ENCODE measurements at places on chromosomes 5 and 9. TPM values are rescaled to one million over a fixed set of nuclear protein-coding genes. Genes with fewer than 3 reads are reported as not detected.
A peak's percentile ranks its signal among the peaks of the same experiment; 100 is the strongest.

The PCDHA1 gene
- not detected for total RNA-seq

- no peak overlapping the region for H3K27ac ChIP-seq
- no peaks in the 10 kb centered on the region for H3K27me3 ChIP-seq
- no peaks in the 10 kb centered on the region for H3K36me3 ChIP-seq
Observed at GRCh38 chr9:116304761-116305160, 151.2 kb downstream of the PAPPA start.

- no peak for DNase-seq
- no peaks in the 10 kb centered on the region for H3K27me3 ChIP-seq
- no peaks in the 10 kb centered on the region for H3K36me3 ChIP-seq
- H3K4me1 ChIP-seq: no peaks in the 10 kb centered on the region
- H3K4me3 ChIP-seq: no peak overlapping the region
Observed at GRCh38 chr9:36559036-36559695, 13.5 kb upstream of the MELK start.

DNA sequence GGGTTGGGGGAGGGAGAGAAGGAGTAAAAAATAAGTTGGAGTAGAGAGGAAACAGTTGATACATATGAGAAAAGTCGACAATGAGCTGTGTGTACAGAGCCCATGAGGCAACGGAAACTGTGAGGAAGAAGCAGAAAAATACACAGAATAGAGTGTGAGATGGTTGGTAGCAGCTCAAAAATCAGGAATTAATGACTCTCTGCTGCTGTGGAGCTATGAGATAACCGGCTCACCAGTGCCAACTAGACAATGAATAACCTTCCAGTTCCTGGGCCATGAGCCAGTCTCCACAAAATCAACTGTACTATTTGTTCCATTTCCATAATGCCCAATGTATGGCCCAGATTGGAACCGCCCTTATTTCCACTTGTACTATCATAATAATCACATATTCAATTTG, 53.1 kb upstream of the NREP start:
- H3K36me3 ChIP-seq: no peaks in the 10 kb centered on the region
- H3K4me1 ChIP-seq: no peaks in the 10 kb centered on the region
- no peaks in the 10 kb centered on the region for H3K27me3 ChIP-seq
- no peak for DNase-seq
- H3K27ac ChIP-seq: no peak overlapping the region

The FOXD4L6 gene
- not detected for total RNA-seq

The EFCAB9 gene
- not detected for total RNA-seq

The CXXC5 gene
- 29.5 TPM for total RNA-seq

DNA sequence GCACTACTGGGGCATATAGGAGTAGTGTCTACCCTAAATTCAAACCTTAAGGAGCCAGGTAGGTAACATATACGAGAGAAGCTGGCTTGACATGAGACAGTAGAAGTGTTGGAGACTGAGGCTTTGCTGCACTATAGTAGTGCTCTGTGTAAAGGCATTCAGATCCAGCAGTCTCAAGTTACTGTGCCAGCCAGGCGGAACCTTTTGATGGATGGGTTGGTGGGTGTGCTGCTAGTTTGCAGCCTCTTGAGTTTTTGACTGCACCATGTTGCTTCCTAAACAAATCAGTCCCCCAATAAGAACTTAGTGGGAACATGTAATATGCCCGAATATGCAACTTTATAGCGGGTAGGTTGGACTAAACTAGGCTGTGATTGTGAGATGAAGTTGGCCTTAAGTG, 1.5 kb downstream of the CLTA start:
- peak overlapping the region; percentile 91 for H3K27ac ChIP-seq
- H3K4me1 ChIP-seq: peaks cover 47% of the 10 kb centered on the region
- no peak overlapping the region for H3K4me3 ChIP-seq

- no peak overlapping the region for H3K27ac ChIP-seq
- no peaks in the 10 kb centered on the region for H3K36me3 ChIP-seq
- H3K4me1 ChIP-seq: no peaks in the 10 kb centered on the region
- no peak for DNase-seq
Observed at GRCh38 chr9:112552229-112553056, 65.8 kb downstream of the KIAA1958 start.

- H3K27me3 ChIP-seq: no peaks in the 10 kb centered on the region
- DNase-seq: no peak
- no peaks in the 10 kb centered on the region for H3K4me1 ChIP-seq
Observed at GRCh38 chr5:125316391-125316790, 570.0 kb upstream of the ZNF608 start.

- H3K4me3 ChIP-seq: no peak overlapping the region
- peaks cover 30% of the 10 kb centered on the region for H3K4me1 ChIP-seq
- H3K36me3 ChIP-seq: peaks cover 56% of the 10 kb centered on the region
- no peak overlapping the region for H3K27ac ChIP-seq
- no peak for DNase-seq
- no peaks in the 10 kb centered on the region for H3K27me3 ChIP-seq
Observed at GRCh38 chr9:136441681-136442245, 2.1 kb upstream of the INPP5E start.

DNA sequence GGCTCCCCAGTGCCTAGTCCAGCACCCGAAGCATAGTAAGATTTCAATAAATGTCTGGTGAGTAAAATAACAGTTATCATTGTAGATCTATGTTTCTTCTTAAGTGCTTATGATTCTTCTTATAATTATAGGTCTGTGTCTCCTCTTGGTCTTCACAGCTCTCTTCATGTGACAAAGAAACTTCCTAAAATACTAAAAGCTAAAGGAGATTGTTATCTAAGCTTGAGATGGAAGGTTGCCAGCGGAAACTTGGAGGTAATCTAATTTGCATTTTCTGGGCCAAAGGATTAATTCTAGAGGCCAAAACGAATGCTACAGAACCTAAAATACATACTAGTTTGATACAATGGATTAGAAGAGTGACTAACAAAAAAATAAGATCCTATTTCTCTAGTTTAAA, 13.6 kb upstream of the ARHGAP26 start:
- H3K36me3 ChIP-seq: no peaks in the 10 kb centered on the region
- no peak overlapping the region for H3K4me3 ChIP-seq
- peaks cover 18% of the 10 kb centered on the region for H3K4me1 ChIP-seq
- no peak for DNase-seq

DNA sequence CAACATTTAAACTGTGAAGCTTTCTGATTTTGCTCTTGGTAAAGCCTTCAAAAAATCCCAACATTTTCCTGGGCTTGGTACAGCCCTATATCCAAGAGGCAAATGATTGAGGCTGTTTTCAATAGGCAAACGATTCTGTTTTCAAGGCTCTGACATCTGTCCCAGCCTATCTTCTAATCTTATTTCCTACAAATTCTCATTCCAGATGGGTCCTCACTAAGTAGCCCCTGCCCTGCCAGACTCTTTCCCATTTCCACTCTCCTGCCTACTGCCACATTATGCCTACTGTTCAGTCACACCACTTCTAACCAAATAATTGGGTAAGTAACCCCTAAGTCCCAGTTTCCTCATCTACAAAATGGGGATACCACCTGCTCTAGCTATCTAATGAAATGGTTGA, 3.5 kb downstream of the GBA2 start:
- H3K27me3 ChIP-seq: no peaks in the 10 kb centered on the region
- H3K27ac ChIP-seq: peak overlapping the region; percentile 97
- H3K4me3 ChIP-seq: peak overlapping the region; percentile 87
- peaks cover 38% of the 10 kb centered on the region for H3K36me3 ChIP-seq
- DNase-seq: no peak
- peaks cover 38% of the 10 kb centered on the region for H3K4me1 ChIP-seq

GRCh38 chr5:128546658-128547281, 8.7 kb upstream of the FBN2 start:
- no peak overlapping the region for H3K4me3 ChIP-seq
- H3K4me1 ChIP-seq: no peaks in the 10 kb centered on the region
- no peaks in the 10 kb centered on the region for H3K27me3 ChIP-seq
- DNase-seq: no peak
- H3K36me3 ChIP-seq: no peaks in the 10 kb centered on the region

- H3K4me1 ChIP-seq: no peaks in the 10 kb centered on the region
- H3K4me3 ChIP-seq: no peak overlapping the region
- no peak overlapping the region for H3K27ac ChIP-seq
- no peak for DNase-seq
- no peaks in the 10 kb centered on the region for H3K36me3 ChIP-seq
Observed at GRCh38 chr9:107942856-107943255, 453.3 kb upstream of the KLF4 start.

The ACSL6 gene
- total RNA-seq: 0.61 TPM

DNA sequence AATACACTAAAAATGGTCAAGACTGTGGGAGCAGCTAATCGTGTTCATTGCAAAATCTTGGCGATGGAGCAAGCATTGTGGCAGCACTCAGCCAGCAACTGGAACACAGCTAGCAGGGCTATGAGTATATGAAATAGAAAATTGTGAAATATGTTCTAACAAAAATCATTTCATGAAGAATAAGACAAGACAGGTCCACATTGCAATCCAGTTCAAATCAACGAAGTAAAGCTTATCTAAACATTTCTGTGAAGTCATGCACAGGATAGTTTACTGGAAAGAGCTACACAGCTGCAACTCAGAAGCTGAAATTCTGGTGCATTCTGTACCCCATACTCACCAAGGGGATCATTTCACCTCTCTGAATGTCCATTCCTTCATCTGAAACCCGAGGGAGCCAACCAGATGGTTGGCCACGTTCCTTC, 5.3 kb upstream of the NFIL3 start:
- peak; percentile 78 for DNase-seq
- no peaks in the 10 kb centered on the region for H3K36me3 ChIP-seq
- peaks cover 19% of the 10 kb centered on the region for H3K4me1 ChIP-seq
- no peaks in the 10 kb centered on the region for H3K27me3 ChIP-seq
- H3K27ac ChIP-seq: peak overlapping the region; percentile 65

The CCNO gene
- total RNA-seq: 2.4 TPM

The YIPF5 gene
- total RNA-seq: 13.0 TPM

DNA sequence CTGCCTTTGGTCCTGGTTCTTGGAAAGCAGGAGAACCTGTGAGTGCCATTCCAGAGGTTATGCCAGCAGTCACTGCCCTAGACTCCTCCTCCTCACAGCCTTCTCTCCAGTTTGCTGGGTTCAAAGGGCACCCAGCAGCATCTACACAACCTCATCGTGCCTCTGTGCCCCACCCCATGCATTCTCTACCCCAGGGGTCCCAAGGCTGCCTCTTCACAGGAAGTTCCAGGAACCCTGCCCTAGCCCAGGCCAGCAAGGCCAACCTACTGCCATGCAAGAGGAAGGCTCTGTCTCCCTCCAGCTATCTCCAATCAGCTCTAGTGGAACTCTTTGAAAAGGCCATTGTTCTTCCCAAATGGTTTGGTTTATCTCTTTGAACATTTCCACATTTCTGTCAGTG, 21.2 kb downstream of the ENC1 start:
- DNase-seq: no peak
- no peaks in the 10 kb centered on the region for H3K4me1 ChIP-seq
- no peak overlapping the region for H3K4me3 ChIP-seq
- H3K27me3 ChIP-seq: no peaks in the 10 kb centered on the region
- H3K36me3 ChIP-seq: no peaks in the 10 kb centered on the region

- no peak for DNase-seq
- no peaks in the 10 kb centered on the region for H3K27me3 ChIP-seq
- H3K27ac ChIP-seq: no peak overlapping the region
- no peaks in the 10 kb centered on the region for H3K4me1 ChIP-seq
- no peak overlapping the region for H3K4me3 ChIP-seq
Observed at GRCh38 chr9:70533492-70533891, 119.0 kb upstream of the KLF9 start.

DNA sequence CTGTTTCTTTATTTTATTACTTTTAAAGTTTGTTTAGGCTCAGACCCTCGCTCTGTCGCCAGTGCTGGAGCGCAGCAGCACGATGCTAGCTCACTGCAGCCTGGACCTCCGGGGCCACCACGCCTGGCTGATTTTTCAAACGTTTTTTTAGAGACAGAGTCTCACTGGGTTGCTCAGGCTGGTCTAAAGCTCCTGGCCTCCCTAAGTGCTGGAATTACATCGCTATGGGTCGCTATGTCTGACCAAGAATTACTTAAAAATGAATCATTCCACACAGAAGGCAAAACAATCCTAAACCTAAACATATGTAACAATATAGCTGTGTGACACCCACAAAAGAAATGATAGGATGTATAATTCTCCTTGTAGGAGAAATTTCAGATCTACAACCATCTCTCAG, 86.9 kb upstream of the SIMC1 start:
- H3K27ac ChIP-seq: no peak overlapping the region
- no peak for DNase-seq
- H3K36me3 ChIP-seq: no peaks in the 10 kb centered on the region
- no peaks in the 10 kb centered on the region for H3K27me3 ChIP-seq
- H3K4me3 ChIP-seq: no peak overlapping the region
